ENCODE measurements at places on chromosomes 4 and X. TPM values are rescaled to one million over a fixed set of nuclear protein-coding genes. Genes with fewer than 3 reads are reported as not detected.

The NPY2R gene
- total RNA-seq, result 0.34 TPM

The SSX7 gene
- not detected for total RNA-seq

The TTC29 gene
- total RNA-seq, result 7.8 TPM

The TKTL2 gene
- not detected for total RNA-seq

The IL3RA gene
- total RNA-seq, result 3.3 TPM

DNA sequence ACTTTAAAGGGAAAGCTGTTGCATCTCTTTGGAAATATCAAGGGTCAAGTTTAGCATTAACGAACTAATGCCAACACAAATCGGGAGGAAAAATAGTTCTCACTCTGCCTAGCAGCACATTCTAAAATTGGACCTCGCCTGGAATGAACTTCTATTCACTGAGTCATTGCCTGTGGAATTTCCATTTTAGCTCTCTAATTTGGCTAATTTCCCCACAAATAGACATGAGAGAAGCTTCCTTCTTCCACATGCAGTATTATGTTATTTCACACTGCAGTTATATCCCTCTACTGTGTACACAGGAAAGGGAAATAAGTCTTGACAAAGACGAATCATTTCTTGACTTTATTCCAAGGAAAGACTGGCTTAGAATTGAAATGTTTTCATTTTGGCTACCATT lies 9.3 kb downstream of the ZXDA start:
- no peaks in the 10 kb centered on the region for H3K4me1 ChIP-seq
- no peak for DNase-seq
- no peak overlapping the region for H3K4me3 ChIP-seq
- no peak overlapping the region for H3K27ac ChIP-seq

DNA sequence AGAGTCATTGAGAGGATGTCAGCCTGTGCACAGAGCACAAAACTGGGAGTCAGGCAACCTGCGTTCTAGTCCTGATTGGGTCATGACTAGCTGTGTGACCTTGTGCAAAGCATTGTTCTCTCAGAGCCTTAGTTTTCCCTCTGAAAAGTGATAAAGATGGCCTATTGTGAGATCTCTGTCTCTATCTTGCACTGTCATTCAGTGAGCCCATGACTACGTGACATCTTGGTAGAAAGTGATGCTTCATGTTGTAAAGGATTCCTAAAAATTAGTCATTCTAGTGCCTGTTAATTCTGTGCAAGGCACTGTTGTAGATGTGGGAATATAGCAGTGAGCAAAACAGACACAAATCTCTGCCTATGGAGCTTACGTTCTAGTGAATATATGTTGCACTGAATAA lies 2.5 kb downstream of the PGRMC1 start:
- DNase-seq, result no peak
- H3K4me1 ChIP-seq, result no peaks in the 10 kb centered on the region
- H3K36me3 ChIP-seq, result no peaks in the 10 kb centered on the region
- H3K4me3 ChIP-seq, result no peak overlapping the region
- no peak overlapping the region for H3K27ac ChIP-seq

DNA sequence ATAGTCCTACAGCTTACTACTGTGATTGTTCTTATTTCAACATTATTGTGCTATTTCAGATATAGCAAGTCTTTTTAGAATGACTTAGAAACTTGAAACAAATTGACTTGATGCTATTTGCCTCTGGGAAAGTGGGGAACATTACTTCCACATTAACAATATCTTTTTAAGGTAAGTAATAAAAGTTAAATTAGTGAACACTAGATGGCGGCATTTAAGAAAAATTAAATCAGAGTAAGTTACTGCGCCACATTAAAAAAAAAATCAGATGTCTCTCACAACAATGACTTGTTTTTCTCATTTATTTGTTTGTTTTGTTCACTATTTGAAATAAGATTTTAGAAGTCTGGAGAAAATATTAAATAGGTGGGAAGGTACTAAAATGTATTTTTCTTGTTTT lies 1026.9 kb upstream of the SLIT2 start:
- no peak overlapping the region for H3K27ac ChIP-seq
- DNase-seq, result no peak
- H3K36me3 ChIP-seq, result no peaks in the 10 kb centered on the region
- no peaks in the 10 kb centered on the region for H3K4me1 ChIP-seq

DNA sequence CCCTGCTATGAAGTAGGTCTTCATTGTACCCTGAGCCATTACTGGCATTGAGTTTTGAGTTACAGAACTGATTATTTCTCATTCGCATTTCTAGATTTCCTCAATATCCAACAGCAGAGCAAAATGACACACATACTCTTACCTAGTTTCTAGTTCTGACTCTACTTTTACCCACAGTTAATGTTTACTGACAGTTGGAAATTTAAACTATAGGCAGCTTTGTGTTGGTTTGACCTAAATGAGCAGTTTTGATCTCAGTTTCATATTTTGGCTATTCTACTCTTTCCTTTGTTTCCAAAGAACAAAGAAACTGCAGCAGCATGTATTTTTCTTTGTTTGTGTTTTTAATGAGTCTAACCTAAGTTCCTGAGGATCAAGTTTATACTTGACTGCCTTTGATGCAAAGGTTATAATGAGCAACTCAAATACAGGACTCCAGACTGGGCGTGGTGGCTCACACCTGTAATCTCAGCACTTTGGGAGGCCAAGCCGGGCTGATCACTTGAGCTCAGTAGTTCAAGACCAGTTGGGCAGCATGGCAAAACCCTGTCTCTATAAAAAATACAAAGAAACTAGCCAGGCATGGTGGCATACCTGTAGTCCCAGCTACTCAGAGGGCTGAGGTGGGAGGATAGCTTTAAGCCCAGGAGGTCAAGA lies 30.4 kb downstream of the TXK start:
- no peaks in the 10 kb centered on the region for H3K4me1 ChIP-seq
- no peaks in the 10 kb centered on the region for H3K27me3 ChIP-seq
- H3K4me3 ChIP-seq, result no peak overlapping the region
- DNase-seq, result no peak
- H3K27ac ChIP-seq, result no peak overlapping the region

DNA sequence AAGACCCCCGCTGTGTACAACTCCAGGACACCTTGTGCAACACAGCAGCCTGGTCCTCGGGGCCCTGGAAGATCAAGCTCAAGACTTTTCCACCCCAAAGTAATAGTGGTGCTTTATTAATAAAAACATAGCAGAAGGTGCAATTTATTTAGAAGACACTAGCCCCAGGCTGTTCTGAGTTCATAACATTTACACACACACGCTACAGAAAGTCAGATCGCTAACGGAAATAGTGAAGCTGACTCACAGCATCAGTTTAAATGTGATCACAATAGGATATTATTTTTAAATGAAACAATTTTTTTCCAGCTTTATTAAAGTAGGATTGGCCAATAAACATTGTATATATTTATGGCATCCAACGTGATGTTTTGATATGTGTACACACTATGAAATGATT lies 141.0 kb downstream of the STK32B start:
- no peaks in the 10 kb centered on the region for H3K27me3 ChIP-seq
- no peak overlapping the region for H3K27ac ChIP-seq

DNA sequence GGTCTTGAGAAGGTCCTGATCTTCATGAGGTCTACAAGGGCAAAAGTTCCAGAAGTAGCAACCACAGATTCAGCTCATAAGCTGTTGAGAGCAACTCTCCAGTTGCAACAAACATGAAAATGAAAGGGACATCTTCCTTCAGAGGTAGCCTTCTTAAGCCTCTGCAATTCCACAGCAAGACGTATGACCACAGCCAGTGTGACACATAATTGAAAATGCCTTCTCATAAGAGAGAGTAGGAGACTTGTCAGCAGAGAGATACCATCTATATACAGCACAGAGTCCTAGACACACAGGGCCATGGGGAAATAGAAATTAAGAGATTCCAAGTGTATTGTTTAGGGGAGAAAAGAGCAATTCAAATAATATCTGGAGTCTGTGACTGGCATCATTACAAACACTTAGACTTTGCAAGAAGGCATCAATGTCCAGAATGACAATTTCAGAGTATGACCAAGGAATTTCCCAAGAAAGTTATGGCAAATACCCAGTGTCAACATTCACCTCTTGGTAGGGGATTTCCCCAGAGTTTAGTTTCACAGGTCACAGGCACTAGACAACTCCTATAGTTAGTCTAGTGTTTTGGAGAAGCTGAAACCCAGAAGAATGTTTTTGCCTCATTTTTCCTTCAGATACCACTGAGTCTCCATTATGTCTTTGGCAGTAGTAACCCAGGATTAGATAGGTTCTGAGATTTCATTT lies 340.3 kb downstream of the ZNF674 start:
- DNase-seq, result no peak
- H3K36me3 ChIP-seq, result no peaks in the 10 kb centered on the region
- H3K27ac ChIP-seq, result no peak overlapping the region
- H3K4me1 ChIP-seq, result no peaks in the 10 kb centered on the region
- H3K4me3 ChIP-seq, result no peak overlapping the region
- H3K27me3 ChIP-seq, result no peaks in the 10 kb centered on the region

DNA sequence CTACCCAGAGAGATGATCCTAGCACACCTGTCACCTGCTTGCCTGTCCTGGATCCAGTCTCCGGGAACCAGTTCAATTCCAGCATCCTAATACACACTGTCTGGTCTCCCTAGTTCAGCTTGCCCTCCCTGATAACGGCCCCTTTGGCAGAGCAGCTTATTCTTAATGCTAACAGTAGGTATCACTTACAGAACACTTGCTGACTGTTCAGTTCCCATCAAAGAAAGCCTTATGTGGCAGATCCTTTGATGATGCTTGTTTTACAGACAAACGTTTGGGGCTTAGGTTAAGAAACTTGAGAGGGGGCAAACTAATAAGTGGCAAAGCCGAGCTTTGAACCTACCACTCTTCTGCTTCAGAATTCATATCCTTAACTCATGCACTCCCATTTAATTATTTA lies 890 bp downstream of the RASSF6 start:
- DNase-seq, result no peak
- H3K4me1 ChIP-seq, result no peaks in the 10 kb centered on the region
- H3K27ac ChIP-seq, result no peak overlapping the region
- H3K4me3 ChIP-seq, result no peak overlapping the region

DNA sequence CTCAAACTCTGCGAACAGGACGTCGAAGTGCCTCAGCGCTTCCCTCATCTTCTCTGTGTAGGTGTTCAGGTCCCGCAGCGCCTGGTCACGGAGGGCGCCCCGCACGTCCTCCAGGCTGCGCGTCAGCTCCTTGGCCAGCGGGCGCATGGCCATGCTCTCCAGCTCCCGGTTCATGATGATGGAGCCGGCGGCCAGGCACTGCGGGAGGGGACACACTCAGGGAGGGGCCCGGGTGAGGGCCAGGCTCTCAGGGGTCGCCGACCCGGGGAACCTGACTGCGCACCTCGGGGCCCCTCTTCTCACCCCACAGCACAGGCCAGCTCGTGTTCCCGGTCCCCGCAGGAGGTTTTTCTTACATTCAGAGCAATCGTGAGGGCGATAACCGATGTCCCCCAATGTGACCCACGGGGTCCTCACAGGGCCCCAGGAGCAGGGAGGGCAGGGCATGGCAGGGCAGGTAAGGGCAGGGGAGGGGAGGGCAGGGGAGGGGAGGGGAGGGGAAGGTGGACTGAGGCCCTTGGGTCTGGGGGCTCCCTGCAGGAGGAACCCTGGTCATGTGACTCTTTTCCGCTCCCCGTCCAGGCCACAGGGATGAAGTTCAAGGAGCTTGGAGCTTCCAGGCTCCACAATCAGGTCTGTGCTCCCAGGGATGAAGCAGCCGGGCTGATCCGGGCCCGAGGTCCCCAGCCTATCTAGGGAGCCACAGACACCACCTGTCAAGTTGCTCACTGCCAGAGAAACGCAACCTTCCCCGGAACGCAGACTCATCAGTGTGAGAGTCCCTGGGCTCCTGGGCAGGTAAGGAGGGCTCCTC lies 77.8 kb upstream of the MXD4 start:
- no peaks in the 10 kb centered on the region for H3K36me3 ChIP-seq
- no peak for DNase-seq
- no peaks in the 10 kb centered on the region for H3K4me1 ChIP-seq
- no peak overlapping the region for H3K4me3 ChIP-seq
- H3K27ac ChIP-seq, result no peak overlapping the region

DNA sequence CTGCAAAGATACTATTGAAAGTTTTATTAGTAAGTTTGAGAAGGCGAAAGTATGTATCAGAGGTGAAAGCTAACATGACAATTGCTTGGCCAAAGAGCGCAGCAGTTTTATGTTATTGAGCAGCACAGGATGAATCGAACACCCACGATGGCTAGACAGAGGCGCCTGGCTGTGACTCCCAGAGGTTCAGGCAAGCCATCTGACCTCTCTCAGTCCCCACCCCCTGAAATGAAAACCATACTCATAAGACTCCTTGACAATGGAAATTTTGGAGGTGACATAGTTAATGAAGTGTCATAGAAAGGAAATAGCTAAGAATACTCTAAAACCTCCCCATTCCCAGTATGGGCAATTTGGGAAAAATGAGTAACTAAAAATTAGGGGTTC lies 70.6 kb downstream of the MGST2 start:
- H3K4me3 ChIP-seq, result no peak overlapping the region
- H3K4me1 ChIP-seq, result peaks cover 17% of the 10 kb centered on the region
- no peak for DNase-seq
- no peak overlapping the region for H3K27ac ChIP-seq
- no peaks in the 10 kb centered on the region for H3K36me3 ChIP-seq
- H3K27me3 ChIP-seq, result no peaks in the 10 kb centered on the region

DNA sequence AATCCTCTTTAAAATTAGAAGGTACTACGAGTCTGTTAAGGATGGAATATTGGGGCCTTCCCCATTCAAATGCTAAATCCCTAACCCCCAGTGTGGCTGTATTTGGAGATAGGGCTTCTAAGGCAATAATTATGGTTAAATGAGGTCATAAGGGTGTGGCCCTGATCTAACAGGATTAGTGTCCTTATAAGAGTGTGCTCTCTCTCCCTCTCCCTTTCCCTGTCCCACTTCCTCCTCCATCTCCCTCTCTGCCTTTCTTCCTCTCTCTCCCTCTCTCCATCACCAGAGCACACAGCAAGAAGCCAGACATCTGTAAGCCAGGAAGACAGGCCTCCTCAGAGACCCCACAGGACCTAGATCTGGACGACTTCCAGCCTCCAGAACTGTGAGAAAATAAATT lies 116.9 kb downstream of the COL25A1 start:
- no peak for DNase-seq
- no peaks in the 10 kb centered on the region for H3K27me3 ChIP-seq
- no peak overlapping the region for H3K4me3 ChIP-seq
- H3K27ac ChIP-seq, result no peak overlapping the region

DNA sequence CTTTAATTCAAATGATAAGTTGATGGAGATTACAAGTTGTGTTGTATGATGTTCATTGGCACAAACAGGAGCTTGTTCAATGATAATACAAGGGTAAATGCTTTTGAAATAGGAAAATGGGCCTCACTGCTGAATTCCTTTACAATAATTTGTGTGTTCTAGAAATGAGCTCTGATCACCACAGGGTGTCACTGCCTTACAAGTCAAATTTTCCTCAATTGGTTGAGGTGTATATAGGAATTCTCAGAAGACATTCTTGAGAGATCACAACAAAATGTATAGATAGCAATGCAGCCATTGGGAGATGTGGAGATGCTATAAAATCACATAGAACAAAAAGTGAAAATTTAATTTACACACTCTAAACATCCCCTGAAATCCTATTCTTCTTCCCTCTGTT lies 49.6 kb downstream of the KLF8 start:
- H3K36me3 ChIP-seq, result no peaks in the 10 kb centered on the region
- H3K27ac ChIP-seq, result no peak overlapping the region
- DNase-seq, result no peak
- no peaks in the 10 kb centered on the region for H3K4me1 ChIP-seq
- no peak overlapping the region for H3K4me3 ChIP-seq
- no peaks in the 10 kb centered on the region for H3K27me3 ChIP-seq

GRCh38 chrX:52995987-52996331 lies 37.6 kb upstream of the FAM156A start:
- H3K4me3 ChIP-seq, result peak overlapping the region; percentile 51
- H3K27me3 ChIP-seq, result no peaks in the 10 kb centered on the region
- no peaks in the 10 kb centered on the region for H3K36me3 ChIP-seq
- H3K27ac ChIP-seq, result peak overlapping the region; percentile 91
- peaks cover 2% of the 10 kb centered on the region for H3K4me1 ChIP-seq
- DNase-seq, result no peak

Measured in ovary (tissue), 10 donors.